ENCODE measurements at places on chromosomes 4 and X.
A peak's percentile ranks its signal among the peaks of the same experiment; 100 is the strongest.

DNA sequence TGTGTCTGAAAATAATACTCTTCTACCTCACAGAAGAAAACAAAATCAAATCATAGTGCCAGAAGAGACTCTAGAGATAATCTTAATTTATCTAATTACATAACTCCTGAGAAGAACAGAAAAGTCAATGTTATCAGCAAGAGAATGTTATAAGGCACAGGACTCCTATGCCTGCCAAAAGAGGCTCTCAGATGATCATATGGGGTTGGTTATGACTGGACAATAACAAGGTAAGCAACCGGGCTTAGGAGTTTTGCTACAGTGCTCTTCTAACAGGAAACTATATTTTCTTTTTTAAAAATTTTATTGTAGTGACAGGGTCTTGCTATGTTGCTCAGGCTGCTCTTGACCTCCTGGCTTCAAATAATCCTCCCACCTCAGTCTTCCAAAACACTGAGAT is 3.5 kb upstream of the C4orf17 start:
- DNase-seq, result no peak

DNA sequence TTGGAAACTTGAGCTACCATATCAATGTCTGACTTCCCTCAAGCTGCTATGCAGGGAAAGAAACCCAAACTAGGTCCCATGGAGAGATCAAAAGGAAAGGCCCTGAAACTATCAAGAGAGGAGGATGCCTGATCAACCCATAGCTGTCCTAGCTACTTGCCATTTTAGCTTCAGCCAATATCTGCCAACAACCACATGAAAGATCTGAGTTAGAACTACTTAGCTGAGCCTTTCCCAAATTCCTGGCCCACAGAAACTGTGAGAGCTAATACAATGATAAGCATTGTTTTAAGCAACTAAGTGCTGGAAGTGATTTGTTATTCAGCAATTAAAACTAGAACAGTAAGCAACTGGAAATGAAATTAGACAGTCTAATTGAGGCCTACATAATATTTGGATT is 6.3 kb upstream of the ARHGEF38 start:
- DNase-seq, result no peak

DNA sequence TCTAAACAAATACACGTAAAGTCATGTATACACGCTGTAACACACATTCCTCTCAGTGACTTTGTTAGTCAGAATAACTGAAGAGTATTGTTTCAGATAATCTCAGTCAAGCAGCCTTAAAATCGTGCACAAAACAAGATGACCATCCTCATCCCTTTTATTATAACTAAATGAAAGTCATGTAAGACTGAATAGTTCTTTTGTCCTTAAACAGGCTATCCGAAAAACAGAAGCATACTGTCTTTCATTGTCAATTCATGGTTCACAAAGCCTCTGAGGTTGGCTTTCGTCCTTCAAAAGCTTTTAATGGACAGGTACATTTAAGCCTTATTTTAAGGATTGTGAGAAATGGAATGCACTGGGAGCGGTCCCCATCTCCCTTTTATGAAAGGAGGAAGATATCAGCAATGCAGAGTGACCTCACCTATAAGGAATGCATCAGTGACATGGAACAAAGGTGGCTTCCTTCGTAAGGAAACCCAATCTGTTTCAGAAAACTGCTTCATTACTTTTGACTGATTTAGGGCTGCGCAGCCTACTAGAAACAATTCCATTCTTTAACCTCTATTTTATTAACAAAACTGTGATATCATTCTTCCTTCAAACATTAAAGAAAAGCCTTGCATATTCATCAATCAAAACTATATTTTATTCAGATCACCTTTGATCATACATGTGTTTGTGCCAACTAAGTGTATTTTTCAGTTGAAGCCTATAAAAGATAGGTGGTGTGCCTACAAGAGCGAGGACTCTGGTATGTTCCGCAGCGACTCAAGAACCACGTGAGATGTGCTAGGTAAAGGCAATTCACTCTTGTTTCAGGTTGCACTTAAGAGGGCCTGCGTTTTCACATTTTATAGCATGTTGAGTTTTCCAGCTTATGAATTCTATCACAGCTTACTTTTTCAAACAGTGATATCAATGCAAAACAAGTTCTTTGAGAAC is 19.2 kb downstream of the SH3RF1 start:
- no peak for DNase-seq

- DNase-seq, result no peak
Measured at GRCh38 chr4:95362906-95363558, 185.7 kb downstream of the UNC5C start.

DNA sequence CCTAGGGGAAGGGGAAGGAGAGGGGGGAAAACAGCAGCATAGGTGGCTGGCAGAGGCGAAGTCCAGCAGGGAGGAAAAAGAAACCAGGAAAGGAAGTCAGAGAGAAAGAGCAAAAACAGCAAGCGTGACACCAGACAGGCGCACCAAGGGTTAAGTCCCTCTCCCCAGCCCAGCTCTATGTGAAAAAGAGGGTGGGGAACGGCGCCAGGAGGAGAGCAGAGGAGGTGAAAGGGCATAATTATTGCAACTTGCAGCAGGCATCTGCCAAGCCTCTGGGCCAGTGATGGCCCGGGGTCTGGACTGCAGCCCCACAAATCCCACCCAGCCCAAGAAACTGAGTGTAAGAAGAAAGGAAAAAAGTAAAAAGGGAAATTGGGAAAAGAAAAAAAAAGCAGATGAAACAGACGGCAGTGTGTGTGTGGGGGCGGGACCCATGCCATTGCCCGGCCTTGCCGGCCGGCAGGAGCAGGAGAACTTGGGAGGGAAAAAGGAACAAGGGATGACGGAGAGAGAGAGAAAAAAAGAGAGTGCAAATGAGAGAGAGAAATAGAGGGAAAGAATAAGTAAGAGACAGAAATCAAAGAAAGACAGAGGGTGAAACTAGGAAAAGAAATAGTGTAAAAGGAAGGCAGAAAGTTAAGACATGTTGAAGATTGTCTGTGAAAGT is 14.1 kb upstream of the RHOXF2 start:
- no peak for DNase-seq

- DNase-seq, result no peak
Measured at GRCh38 chr4:27463816-27464215, 603.2 kb downstream of the STIM2 start.

DNA sequence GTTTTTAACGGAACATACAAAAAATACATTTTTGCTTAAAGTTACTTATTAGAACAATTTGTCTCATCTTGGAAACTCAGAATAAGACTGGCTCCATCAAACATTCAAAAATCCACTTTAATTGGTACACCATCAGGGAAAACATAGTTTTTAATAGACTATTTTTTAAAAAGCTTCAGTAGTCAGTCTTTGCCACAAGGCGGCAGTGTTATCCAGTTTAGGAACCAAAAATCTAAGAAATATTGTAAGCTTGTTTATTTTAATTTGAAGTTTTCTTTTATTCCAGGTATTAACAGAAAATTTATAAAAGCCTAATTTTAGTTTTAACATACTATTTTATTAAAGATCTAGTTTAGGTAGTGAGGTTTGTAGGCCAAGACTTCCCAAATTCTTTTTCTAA is 107.7 kb downstream of the APOOL start:
- DNase-seq, result peak; percentile 20

DNA sequence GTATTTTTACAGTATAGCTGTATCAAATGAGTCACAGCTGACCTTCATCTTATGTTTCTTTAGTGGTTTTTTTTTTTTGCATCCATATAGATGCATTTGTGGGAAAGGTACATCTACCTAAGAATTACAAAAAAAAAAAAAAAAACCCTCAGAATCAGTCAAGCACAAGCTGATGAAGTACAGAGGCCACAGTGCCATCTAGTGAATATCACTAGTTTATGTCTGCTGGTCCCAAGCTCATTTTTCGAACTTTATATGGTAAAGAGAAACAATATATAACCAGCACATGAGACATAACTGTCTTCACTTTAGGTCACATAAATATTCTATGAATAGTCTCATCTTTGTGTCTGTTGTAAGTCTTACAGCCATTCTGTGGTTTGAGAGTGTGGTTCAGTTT is 220.1 kb downstream of the DLG3 start:
- peak; percentile 24 for DNase-seq

DNA sequence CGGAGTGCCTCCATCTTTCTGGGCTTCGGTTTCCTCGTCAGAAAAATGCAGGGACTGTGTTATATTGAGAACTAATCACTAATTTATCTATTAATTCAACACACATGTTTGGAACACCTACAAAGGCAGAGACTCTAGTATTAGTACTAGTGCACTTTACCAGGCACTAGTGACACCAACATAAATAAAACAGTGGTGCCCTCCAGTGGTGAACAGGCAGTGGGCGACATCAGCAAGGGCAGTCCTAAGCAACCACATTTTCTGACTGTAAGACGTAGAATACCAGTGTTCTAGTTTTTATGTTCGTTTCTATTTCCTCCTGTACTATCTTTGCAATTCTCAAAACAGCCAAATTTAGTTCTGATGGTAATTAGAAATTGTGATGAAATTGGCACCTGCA is 69.1 kb upstream of the UCP1 start:
- peak; percentile 29 for DNase-seq

GRCh38 chr4:560731-561291 is 15.3 kb downstream of the TMEM271 start:
- no peak for DNase-seq

GRCh38 chrX:153307276-153308178 is 14.0 kb downstream of the PNMA6F start:
- no peak for DNase-seq

DNA sequence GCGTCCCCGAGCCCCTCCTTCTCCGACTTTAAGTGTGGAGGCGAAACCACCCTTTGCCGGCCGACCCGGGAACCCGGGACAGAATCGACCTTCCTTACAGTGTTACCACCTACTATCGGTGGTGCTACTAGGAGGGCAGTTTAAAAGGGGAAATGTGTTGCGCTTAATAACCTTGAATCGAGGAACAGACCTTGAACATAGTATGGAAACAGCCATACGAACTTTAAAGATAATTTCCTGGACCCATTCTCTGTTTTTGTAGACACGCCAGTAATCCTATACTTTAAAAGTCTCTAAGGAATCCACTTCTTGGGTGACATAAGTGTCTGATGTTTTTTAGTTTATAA is 1.5 kb downstream of the ING2 start:
- no peak for DNase-seq

- no peak for DNase-seq
Measured at GRCh38 chrX:57573754-57574153, 18.1 kb upstream of the ZXDB start.

- DNase-seq, result no peak
Measured at GRCh38 chrX:856566-857290, 226.1 kb downstream of the SHOX start.

DNA sequence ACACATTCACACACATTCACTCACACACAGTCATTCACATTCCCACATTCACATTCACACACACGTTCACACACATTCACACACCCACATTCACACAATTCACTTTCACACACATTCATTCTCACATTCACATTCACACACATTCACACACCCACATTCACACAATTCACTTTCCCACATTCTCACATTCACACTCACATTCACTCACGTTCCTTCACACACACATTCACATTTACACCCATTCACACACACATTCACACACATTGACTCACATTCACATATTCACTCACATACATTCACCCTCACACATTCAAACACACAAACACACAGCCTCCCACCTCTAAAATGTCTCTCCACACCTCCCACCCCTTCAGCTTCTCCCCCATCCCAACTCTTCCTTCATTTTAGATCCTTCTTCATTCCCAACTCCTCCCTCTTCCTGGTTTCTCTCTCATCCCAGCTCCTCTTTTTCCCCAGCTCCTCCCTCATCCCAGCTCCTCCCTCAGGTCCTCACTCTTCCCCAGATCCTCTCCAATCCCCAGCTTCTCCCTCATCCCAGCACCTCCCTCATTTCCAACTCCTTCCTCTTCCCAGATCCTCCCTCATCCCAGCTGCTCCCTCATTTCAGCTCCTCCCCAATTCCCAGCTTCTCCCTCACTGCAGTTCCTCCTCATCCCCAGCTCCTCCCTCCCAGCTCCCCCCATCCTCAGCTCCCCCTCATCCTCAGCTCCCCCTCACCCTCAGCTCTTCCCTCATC is 111.0 kb downstream of the FAM53A start:
- no peak for DNase-seq

DNA sequence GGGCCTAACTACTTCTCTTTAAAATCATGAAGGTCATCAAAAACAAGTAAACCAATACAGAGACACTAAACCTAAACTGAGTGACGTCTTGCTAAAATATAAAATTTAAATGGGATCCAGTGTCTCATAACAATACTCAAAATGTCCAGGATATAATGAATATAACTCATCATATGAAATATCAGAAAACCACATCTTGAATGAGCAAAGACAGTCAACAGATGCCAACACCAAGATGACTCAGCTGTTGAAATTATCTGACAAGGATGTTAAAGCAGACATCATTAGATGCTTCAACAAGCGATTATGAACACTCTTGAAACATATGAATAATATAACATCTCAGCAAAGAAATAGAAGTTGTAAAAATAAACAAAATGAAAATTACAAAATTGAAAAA is 8.3 kb downstream of the NAP1L2 start:
- no peak for DNase-seq

- DNase-seq, result no peak
Measured at GRCh38 chr4:138252551-138252950, 10.4 kb upstream of the SLC7A11 start.

DNA sequence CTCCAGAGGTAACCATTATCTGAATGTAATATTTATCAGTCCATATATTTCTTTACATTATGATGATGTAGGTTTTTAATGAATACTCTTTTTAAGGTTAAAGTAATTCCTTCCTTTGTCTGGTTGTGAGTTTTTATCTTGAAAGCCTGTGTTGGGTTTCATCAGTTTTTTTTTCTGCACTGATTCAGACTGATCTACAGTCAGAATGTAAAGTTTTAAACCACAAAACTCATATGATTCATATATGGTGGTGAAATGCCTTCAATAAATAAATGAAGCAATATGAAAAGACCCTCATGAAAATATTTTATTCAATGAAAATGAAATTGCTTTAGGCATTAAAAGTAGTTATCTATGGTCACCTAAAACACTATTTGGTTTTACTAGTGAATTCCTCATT is 47.1 kb downstream of the SORBS2 start:
- no peak for DNase-seq

DNA sequence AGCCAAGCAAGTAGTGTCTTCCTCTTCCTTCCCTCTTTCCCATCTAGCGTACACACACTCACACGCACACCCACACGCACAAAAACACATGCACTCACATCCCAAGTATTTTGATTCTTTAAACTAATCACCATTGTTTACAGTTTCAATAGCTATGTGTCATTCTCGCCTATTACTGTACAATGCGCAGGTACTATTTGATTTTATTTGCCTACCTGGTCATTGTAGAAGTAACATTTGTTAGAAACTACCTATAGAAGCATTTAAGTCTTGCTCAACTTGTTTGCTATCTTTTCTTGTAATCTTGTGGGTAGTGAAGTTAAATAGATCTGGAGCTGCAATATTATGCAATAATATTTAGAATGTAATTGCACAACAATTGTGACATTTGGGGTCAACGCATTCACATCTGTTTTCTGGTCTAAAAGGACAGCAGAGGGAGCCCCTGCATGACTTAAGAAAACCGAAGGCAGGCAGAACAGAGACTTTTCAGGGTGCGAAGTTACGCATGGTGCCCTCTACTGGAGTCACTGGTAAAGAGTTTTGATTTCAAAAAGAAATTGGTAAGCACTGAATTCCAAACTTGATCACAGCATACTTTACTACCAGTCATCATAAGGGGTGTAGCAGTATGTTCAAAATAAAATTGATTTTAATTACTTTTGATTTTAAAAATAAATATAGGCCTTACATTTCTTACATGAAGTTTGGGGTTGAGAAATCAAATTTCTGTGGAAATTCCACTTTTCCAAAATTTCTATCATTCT is 503.3 kb upstream of the FAM241A start:
- DNase-seq, result peak; percentile 58
